EL (cell line): ENCODE measurements at places on chromosomes 7 and 10.

DNA sequence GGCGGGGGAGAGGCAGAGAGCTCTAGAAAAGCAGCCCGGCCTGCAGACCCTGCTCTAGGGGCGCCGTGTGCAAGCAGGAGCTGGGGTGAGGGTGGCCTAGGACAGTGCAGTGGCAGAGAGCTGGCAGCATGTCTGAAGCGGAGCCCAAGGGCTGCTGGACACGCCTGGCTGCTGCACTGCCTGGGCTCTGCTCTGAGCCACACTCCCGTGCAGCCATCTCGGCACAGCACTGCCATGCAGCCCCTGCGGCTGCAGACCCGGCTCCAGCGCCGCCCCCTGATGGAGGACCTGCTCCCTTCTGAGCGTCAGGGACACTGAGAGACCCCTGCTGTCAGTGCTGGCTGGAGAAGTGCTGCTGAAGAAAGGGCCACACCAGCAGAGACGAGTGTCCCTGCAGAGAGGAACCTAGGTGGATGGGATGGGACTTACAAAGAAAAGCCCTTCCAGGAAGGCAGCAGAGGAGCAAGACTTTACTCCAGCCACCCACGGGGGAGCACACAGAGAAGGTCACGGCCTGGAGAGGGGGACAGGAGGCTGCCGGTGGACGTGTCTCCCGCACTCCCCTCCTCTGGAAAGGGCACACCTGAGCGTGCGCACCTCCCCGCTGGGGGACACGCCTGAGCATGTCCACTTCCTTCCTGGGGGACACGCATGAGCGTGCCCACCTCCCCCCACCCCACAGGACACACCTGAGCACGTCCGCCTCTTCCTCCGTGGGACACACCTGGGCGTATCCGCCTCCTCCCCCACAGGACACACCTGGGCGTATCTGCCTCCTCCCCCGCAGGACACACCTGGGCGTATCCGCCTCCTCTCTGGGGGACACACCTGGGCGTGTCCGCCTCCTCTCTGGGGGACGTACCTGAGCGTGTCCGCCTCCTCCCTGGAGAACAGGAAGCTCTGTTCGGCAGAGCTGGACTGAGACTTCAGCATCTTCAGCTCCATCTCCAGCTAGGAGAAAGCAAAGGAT lies 252.9 kb downstream of the MAD1L1 start:
- DNase-seq = no peak

- no peak for DNase-seq
Measured at GRCh38 chr7:46283852-46284251, 362.8 kb upstream of the IGFBP3 start.

DNA sequence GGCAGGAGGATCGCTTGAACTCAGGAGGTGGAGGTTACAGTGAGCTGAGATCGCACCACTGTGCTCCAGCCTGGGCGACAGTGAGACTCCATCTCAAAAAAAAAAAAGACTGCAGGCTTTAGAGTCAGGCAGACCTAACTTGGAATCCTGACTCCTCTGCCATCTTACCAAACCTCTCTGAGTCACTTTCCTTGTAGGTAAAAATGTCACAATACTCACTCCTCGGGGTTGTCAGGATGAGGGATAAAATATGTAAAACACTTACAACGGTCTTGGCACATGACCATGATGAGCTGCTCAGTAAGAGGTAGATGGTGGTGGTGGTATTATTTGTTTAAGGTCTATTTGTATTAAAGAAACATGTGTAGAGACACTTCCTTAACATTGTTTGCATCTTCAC lies 154.1 kb upstream of the PDE1C start:
- no peak for DNase-seq

DNA sequence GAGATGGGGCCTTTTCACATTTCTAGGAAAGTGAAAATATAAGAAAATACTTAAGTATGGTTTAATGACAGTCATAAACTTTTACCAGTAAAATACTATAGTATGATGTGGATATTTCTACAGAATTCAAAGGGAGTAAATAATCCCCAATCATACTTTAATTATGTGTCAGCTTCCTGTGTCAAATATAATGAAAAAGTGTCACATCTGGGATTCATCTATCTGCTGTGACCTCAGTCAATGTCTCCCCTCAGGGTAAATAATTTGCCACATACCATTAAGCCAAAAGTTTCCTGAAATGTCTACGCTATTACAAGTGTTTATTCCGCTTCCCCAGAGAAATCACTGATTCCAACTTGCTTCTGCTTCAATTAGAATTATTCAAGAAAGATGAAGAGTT lies 110.5 kb downstream of the ITGA8 start:
- DNase-seq = peak; percentile 85

- no peak for DNase-seq
Measured at GRCh38 chr10:16120563-16120962, 260.3 kb upstream of the MINDY3 start.

DNA sequence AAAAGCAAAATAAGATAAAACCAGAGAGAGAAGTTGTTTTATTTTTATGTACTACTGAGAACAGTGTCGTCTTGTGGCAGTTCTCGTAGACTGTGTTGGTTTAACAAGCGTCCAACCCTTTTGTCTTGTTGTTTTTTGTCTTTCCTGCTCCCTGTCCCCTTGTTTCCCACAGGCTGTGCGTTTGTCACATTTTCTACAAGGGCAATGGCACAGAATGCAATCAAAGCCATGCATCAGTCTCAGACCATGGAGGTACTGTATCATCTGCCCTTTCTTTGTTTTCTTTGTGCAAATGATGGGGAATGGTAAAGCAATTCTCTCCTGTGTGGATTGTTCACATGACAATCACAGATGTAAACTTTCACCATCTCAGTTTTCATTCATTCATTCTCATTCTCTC lies 248.8 kb downstream of the CELF2 start:
- DNase-seq = no peak
